ENCODE measurements at places on chromosomes 11 and 22.

- no peak for DNase-seq
These were observed 20.5 kb upstream of the CELSR1 start for GRCh38 chr22:46557736-46558480.

GRCh38 chr11:64207256-64208085, 950 bp downstream of the FERMT3 start:
- DNase-seq = no peak

DNA sequence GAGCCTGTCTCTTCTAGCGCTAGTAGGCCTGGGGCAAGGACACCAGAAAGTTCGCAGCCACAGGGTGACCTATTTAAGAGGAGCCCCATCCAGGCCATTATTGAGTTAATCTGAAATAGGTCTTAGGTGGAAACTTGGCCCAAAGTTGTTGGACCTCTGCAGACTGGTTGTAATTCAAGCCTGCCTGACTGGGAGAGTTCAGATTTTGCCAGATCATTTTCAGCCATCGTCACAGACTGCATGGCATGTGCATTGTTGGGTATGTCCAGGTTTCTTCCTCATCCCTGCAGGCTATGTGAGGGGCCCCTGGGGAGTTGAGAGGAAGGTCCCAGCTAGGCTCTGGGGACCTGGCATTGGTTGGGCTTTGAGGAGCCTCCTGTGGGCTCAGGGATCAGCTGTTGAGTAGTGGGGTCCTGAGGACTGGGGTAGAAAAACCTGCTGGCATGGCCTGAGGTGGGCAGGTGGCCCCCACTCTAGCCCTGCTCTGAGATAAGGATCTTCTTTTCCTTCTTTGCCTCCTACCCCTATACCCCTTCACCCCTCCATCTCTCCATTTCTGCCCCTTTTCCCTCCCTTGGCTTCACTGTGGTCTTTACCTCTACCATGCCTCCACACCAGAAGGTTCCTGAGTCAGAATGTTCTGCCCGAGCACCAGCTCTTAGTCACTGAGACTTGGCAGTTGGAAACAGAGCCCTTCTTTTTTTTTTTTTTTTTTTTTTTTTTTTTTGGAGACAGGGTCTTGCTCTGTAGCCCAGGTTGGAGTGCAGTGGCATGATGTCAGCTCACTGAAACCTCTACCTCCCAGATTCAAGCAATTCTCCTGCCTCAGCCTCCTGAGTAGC, 112.7 kb downstream of the MORC2 start:
- no peak for DNase-seq

DNA sequence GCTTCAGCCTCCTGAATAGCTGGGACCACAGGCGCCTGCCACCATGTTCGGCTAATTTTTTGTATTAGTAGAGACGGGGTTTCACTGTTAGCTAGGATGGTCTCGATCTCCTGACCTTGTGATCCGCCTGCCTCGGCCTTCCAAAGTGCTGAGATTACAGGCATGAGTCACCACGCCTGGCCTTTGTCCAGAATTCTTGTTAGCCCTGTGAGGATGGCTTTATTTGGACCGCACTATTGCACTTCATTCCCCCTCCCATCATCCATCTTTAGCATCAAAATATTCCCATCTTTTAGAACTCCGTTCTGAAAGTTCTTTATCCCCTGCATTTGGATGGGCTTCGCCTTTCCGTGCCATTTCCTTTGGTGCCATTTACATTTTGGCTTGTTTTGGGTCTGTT, 2.6 kb downstream of the SAMM50 start:
- DNase-seq = no peak

DNA sequence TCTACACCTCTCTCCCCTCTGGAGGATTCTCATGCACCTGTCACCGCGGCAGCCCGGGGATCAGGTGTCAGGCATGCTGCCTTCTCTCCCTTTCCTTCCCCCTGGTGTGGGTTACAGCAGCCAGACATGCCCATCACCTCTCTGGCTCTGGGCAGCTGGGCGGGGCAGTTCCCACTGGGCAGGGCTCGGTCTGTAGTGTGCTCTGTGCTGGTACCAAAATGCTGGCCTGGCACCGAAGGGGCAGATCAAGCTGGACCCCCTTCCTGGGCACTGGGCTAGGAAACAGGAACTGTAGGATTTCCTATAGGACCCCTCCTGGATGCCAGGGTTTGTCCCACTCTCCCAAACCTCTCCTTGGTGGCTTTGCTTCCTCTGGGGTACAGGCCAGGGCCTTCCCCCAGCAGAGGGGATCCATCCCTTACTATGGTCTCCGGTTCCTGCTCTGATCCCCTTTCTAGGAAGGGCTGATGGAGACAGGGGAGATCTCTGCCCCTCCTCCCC, 821 bp downstream of the GAL3ST1 start:
- no peak for DNase-seq

GRCh38 chr11:12598330-12599256, 75.6 kb upstream of the TEAD1 start:
- no peak for DNase-seq

DNA sequence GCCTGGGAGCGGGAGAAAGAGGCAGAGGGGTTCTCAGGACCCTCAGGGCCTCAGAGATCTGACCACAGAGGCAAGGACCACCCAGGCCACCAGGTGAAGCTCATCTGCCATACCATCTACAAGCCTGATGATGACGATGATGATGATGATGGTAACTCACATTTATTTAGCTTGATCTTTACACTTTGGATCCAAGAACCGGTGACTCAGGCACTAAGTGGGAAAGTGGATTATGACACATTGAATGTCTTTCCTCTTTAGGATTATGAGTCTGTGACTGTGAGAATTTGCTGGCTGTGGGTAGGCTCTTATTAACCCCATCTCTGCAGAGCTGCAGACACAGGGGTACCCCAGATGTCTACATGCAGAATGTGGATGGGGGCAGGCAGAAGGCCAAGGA, 110.3 kb downstream of the DSCAML1 start:
- no peak for DNase-seq

GRCh38 chr11:12949453-12949852, 59.7 kb upstream of the RASSF10 start:
- no peak for DNase-seq

DNA sequence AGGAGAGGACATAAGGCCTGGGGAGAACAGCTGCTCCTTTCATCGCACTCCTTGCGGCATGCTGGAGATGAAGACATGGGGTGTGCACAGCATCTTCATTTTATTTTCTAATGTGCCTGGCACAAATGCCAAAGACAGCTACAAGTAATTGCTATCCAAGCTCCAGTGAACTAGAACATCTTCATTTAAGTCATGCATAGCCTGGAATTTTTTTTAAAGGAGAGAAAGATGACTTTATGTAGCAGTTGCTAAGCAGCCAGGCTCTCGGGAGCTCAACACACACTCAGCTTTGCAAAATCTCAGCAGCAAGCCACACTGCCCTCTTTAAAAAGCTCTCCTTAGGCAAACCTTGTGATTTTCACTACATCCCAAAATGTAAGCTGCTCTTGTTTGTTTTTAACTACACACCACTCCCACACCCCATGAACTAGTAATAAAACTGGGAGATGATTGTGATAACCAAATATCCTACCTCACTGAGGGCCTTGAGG, 164.5 kb upstream of the POU2AF2 start:
- DNase-seq = no peak
